ENCODE measurements at places on chromosomes 3 and 15.

DNA sequence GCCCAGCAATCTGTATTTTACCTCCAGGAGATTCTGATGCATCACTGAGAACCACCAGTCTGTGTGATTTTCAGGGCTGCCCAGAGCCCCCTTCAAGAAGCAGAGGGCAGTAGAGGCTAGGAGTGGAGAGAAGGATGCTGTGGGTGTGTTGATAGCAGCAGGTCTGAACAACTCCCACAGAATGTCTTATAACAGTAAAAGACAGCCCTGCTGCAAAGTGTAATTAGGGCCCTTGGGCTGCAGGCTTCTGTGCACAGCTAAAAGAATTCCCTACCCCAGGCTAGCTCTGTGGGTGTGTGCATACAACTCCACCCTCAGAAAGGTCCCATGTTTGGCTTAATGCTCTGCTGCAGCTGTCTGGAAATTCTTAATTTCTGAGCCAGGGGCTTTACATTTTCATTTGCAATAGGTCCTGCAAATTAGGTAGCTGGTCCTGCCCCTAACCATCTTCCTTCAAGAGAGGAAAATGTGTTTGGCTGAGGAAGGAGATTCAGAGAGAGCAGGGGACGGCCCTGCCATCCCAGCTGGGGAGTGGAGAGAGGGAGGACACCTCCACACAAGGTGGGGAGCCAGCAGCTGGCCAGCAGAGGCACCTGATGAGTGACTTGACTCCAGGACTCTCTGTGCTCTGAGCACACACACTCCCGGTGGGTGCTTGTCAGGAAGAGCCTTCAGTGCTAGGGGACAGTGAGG is 43.2 kb upstream of the RAB6B start:
- DNase-seq: peak; percentile 23

- DNase-seq: peak; percentile 83
Observed at GRCh38 chr15:34583399-34584329, at the start of gene GOLGA8B. GOLGA8B (minus strand) TSS chr15:34583651; CDS start chr15:34535912, 47,739 bp downstream.

DNA sequence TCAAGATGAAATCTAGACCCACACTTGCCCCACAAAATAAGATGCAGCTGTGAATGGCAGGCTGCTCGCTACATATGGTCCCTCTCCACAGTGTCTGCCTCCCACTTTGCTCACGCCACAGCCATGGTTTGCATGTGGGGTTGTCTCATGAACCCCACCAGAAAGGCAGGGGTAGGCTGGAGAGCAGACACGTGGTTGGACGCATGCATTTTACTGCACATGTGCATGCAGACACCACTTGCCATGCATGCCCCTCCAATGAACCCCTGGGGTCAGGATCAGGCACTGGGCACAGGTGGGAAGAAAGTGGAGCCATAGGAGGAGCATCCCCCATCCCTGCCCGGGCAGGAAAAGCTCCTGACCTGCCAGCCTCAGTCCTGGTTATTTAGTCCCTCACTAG is 20.7 kb downstream of the SCN5A start:
- DNase-seq: no peak

GRCh38 chr15:31523655-31524049 is 197.0 kb downstream of the KLF13 start:
- no peak for DNase-seq

DNA sequence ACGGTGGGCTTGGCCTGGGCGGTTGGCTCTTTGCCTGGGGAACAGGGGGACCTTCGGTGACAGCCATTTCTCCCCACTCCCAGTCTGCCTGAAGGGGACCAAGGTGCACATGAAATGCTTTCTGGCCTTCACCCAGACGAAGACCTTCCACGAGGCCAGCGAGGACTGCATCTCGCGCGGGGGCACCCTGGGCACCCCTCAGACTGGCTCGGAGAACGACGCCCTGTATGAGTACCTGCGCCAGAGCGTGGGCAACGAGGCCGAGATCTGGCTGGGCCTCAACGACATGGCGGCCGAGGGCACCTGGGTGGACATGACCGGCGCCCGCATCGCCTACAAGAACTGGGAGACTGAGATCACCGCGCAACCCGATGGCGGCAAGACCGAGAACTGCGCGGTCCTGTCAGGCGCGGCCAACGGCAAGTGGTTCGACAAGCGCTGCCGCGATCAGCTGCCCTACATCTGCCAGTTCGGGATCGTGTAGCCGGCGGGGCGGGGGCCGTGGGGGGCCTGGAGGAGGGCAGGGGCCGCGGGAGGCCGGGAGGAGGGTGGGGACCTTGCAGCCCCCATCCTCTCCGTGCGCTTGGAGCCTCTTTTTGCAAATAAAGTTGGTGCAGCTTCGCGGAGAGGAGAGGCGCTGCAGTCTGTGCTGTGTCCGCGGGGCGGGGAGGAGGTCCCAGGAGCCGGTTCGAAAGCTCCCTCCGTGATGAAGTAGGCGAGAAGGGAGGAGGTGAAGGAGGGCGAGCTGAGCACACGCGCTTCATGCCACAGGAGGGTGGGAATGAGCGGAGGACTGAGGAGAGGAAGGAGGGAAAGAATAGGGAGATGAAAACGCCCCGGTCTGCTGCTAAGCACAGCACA is 9.6 kb downstream of the CLEC3B start:
- peak; percentile 56 for DNase-seq

- no peak for DNase-seq
Observed at GRCh38 chr15:31214864-31215489, 111.7 kb upstream of the KLF13 start.

DNA sequence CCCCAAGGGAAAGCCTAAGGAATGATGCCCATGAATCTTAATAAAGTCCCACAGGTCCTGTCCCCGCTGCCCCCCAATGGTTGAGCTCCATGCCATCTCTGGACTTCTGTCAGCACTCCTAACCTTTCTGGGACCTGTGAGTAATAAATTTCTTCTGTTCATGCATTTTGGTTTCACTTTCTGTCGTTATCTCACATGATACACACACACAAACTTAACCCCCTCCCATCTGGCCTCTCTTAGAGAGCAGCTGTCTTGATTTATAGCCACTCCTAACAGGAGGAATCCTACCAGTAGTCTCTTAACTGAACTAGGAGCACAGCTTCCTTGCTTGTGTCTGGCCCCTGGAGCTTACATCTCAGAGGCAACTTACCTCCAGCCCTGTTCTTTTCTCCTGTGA is 82.7 kb upstream of the SELENOK start:
- no peak for DNase-seq

- no peak for DNase-seq
Observed at GRCh38 chr15:41333026-41333562, 413 bp downstream of the NUSAP1 start.

- DNase-seq: no peak
Observed at GRCh38 chr3:121152573-121152972, 244.6 kb downstream of the STXBP5L start.

DNA sequence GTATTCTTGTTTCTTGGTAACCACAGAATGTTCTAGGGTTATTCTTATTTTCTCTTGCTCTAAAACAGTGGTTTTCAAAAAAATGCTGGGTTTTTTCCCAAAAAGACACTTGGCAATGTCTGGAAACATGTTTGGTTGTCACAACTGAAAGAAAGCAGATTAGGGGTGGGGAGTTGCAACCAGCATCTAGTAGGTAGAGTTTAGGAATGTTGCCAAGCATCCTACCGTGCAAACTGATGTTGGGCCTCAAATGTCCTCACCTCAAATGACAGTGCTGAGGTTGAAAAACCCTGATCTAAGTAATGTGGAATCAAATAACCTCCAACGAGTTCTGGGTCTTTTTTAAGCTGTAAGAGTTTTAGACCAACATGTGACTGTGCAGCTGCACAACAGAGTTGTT is 270.5 kb upstream of the STT3B start:
- no peak for DNase-seq

- DNase-seq: no peak
Observed at GRCh38 chr3:9776896-9777693, 7.3 kb upstream of the CAMK1 start.

GRCh38 chr3:191531434-191531972 is 70.5 kb downstream of the PYDC2 start:
- DNase-seq: no peak

- DNase-seq: no peak
Observed at GRCh38 chr15:47988564-47988963, 132.2 kb upstream of the SLC24A5 start.

DNA sequence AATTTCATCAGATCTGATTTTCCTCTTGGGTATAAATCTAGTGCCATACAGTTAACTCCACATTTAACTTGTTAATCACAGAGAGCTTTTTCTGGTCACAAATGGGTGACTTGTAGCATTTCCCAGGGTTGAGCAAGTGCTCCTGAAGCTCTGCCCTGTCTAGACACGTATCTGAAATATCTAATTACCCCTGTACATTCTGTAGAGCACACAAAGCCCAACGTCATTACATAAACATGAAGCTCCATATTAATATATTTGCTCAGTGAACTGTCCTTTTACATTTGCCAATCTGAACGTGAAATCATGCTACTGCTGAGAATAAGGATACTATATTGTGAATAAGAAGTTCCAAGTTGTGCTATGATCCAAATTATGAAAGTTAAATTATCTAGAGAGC is 49.0 kb downstream of the THBS1 start:
- DNase-seq: no peak

- no peak for DNase-seq
Observed at GRCh38 chr3:170012683-170013400, 25.0 kb upstream of the GPR160 start.

DNA sequence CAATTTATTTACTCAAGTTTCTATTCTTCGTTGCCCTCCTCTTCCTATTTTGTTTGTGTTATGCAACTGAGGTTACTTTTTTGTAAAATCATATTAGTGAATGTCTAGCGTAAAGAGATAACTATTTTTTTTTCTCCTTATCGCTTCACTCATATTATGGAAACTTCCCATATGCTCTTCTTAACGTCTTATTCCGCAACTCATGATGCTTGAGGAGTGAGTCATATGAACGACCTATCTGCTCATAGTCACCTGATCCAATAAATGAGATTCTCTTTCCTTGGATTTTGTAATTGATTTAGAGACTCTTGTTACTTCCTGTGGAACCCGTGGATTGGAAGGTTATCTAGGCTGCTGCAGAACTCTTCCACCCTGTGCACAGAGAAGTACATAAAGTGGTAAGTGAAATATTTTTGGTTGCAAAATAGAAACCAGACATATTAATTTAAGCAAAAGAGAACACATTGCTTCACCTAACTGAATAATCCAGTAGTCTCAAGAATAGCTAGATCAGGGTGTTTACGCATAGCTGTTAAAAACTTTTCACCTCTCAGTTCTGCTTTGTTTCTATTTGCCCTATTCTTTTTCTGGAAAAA is 719.3 kb upstream of the SGO1 start:
- DNase-seq: no peak

DNA sequence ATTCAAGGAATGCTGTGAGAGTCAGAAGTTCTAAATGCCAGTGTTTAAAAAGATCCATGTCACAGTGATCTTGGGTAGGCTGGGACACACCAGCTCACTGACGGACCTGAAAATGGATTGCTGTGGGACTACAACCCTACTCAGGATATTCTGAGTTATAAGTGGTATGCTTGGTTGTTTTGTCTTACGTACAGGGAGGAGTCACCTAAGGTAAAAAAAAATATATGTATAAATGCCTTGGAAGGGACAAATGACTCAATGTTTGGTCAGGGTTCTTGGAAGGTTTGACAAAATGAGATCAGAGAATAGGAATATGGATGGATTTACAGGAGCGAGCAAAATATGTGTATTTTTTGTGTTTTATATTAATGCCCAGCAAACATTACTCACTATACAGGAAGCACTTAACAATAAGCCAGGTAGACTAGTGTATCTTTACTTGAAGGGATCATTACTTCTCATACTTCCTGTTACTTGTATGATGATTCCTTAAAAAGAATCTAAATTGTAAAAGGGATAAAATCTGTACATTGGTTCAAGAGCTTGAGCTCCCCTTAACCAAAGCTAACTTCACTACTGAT is 767.3 kb downstream of the GBE1 start:
- no peak for DNase-seq

DNA sequence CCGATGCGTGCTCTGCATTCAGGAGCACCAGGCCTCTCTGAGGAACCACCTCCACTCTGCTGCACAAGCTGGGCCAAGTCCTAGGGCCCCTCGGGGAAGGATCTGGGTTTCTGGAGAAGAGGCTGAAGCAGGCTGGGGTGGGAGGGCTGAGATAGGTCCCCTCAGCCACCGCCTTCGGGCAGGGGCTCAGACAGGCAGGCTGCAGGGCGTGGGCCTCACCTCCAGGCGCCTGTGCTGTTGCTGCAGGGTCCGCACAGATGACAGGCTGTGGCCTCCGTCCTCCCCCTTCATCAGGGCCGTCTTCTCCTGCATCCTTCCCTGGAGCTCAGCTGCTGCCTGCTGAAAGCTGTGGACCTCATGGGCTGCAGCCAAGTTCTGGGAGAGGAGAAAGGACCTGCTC is 15.2 kb downstream of the PLA2G4B start:
- no peak for DNase-seq

DNA sequence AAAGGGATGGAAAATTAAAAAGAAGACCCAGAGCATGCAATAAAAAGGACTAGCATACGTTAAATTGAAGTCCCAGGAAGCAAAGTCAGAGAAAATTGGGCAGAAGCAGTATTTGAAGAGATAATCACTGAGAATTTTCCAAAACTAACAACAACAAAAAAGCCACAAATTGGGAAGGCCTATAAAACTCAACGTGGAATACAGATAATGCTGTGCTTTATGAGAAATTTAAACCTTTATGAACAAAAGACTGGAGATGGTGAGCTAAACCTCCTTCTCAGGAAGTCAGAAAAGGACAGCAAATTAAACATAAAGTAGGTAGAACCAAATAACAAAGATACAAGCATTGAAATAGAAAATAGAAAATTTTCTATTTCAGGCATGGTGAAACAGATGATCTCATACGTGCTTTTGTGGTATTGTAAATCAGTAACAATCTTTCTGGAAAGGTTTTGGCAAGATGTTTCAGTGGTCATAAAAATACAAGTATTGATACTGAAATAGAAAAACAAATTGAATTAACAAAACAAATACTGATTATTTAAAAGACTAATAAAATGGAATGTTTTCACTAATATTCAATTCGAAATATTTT is 55.6 kb downstream of the LYSMD4 start:
- no peak for DNase-seq

- no peak for DNase-seq
Observed at GRCh38 chr3:69292959-69293574, 92.8 kb downstream of the FRMD4B start.

GRCh38 chr15:95626501-95627361 is 703.8 kb upstream of the NR2F2 start:
- DNase-seq: peak; percentile 29

DNA sequence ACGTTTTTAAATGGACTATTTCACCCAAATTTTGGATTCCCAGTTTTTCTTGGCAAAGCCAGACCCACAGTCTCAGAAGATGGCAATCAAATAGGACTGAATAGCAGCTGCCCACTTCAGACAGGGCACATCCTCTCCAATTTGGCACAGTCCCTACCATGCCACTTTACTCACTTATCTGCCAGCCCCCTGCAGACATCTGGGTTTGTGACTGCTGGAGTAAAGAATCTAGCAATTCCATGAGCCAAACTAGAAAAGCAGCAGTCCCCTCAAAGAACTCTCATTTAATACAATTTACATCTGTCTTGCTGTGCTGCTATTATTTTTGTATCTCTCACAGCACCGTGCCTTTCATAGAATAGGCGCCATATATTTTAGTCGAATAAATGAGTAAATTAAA is 16.0 kb upstream of the LRRN1 start:
- no peak for DNase-seq
